Type B pancreatic cell (in vitro differentiated cells): ENCODE measurements at places on chromosomes 4 and X.

DNA sequence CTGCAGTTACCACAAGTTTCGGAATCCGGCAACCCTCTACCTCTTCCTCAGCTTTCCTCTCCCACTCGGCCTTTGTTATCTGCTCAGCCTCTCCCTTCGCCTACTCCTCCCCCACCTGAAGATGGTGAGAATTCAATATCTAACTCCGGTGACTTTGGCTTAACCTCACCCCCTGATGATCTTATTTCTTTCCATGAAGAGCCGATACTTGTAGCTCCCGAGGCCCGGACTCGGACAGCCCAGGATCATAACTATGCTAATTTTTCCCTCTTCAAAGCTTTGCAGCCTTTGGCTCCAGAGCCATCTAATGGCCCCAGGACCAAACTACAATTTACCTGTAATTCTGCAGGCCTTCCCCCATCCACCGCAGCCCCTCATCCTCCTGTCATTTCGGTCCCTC is 32.0 kb upstream of the MGST2 start:
- DNase-seq: no peak

GRCh38 chr4:109319684-109320083 is 17.2 kb upstream of the COL25A1 start:
- no peak for DNase-seq

DNA sequence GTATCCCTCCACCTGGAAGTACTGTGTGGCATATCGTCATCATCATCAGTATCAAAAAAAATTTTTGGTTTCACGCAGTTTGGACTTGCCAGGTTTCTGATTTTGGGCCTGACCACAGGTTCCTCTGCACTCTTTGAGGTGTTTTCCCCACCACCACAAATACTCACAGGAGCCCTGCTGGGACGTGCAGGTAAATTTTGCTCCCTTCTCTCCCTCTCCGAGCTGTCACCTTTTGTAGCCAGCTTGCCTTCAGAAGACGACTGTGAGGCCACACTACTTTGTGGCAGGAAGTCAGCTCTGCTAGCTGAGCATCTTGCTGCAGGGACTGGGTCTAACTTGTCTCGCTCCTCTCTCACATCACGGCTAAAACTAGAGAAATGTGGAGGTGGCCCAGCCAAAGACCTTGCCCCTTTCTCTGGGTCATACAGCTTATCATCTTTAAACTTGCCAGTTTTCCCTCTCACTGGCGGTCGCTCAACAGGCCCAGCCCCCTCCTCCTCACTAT is 2.8 kb downstream of the PJA1 start:
- DNase-seq: peak; percentile 25

- DNase-seq: no peak
Measured at GRCh38 chr4:18203966-18204365, 182.4 kb upstream of the LCORL start.

DNA sequence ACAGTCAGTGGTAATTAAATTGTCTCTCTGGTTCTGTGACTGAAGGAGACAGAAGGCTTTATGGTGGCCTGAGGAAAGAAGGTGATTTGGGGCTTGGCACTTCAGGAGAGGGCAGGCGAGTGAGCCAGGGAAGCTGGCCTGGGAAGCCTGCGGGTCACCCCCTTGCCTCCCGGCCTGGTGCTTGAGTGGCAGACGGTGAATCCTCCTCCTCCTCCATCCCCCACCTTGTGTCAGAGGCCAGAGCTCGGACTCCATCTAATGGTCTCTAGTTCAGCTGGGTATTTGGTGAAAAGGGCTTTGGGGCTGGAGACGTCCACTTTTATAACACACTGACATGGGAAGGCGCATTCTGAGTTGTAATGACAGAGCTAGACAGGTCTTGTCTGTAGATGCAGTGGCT is 8.7 kb downstream of the TMEM187 start:
- DNase-seq: no peak

DNA sequence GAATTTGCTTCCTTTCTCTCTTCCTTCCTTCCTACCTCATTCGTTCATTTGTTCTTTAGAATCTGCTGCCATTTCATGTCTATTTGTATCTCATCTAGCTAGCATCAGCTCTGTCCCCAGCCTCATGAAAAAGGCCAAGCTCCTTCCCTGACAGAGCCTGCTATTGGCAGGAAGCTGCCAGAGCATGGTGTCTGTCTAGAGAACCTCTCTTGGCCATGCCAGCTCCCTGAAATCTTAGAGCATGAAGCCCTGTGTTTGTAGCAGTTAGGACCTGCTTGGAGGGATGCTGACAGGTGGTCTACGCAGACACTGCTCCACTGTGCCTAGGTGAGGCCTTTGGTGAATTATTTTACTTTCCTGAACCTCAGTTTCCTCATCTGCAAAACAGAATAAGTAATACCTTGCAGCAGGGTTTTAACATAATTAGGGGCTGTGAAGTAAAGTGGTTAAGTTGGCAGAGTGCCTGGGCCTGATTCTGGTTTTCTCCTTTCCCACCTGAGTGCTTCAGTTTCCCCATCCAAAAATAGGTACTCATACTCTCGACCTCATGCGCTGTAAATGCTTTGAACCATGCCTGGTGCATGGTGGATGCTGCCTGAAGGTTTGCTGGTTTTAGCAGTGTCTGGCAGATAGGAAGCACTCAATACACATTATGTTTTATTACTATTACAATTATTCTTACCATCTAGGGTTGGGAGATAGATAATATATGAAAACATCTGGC is 4.7 kb downstream of the PTTG2 start:
- no peak for DNase-seq

- no peak for DNase-seq
Measured at GRCh38 chrX:68292471-68292870, 140.8 kb downstream of the OPHN1 start.

- DNase-seq: no peak
Measured at GRCh38 chr4:131459430-131460101, 1689.5 kb upstream of the PCDH10 start.

GRCh38 chr4:166846939-166847338 is 387.4 kb downstream of the SPOCK3 start:
- DNase-seq: no peak

- DNase-seq: no peak
Measured at GRCh38 chrX:65644621-65645289, 22.7 kb upstream of the MSN start.

DNA sequence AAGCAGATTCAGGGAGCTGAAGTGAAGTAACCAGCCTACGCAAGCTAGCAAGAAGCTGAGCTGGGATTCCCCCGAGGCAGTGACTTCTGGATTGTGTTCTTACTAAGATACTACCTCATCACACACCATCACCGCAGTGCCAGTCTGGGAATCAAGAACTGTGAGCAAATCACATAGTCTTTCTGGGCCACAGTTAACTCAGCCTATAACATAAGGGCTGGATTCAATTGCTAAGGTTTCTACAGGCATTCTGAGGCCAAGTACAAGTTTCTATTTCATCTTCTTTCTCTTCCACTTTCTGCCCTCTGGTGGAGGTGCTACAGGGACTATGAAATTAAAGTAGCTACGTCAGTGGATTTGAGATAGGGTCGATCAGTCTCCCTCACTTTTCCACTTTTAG is 1.4 kb upstream of the CORIN start:
- no peak for DNase-seq

DNA sequence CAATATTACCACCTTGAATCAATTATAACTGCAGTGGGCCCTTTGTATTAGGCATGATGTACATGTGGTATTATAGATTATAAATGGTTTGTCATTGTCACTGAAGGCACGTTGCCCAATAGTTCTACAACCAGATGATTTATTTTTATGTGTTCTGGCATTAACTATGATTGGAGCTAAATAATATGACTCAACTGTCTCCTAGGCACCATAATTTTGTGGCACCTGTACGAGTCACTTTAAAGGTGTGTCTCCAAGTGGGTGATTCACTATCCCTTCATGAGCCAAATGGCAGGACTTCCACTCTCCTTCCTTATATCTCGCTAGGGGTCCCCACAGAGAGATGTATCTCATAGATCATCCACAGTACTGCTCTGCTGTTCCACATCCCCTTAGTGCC is 6.1 kb upstream of the SMPX start:
- no peak for DNase-seq

DNA sequence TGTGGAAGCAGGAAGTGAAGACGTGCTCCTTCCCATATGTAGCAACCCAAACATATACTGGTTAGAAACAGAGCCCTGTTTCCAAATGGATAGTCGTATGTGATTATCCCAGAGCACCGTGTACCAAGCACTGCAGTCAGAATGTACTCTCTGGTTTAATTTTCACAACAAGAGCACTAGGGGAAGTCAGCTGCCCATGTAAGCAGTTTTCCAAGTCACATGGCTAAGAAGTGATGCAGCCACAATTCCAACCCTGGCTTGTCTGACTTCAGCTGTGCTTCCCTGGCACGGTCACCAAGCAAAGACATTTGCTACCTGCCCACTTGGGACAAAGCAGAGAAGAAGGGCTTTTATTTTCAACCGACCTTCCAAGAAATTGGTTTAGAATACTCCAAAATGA is 28.2 kb upstream of the CEP135 start:
- no peak for DNase-seq

- DNase-seq: no peak
Measured at GRCh38 chr4:119765469-119765868, 136.9 kb upstream of the PDE5A start.

DNA sequence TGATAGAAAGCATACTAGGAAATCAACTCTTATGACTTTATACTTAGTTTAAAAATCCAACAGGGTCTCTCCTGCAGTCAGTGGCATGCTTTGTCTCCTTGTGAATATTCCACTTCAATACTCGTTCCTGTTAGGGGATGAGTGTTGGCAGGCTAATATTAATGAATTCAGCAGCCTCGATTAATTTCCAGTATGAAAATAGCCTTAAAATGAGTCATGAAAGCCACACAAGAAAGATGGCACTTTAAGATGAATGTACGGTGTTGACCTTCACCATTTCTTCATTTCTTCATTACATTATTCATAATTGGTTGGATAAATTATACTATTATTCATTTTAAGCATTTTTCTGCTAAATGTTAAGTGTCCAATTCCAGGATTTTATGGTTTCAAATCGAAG is 29.2 kb downstream of the GABRB1 start:
- DNase-seq: no peak

DNA sequence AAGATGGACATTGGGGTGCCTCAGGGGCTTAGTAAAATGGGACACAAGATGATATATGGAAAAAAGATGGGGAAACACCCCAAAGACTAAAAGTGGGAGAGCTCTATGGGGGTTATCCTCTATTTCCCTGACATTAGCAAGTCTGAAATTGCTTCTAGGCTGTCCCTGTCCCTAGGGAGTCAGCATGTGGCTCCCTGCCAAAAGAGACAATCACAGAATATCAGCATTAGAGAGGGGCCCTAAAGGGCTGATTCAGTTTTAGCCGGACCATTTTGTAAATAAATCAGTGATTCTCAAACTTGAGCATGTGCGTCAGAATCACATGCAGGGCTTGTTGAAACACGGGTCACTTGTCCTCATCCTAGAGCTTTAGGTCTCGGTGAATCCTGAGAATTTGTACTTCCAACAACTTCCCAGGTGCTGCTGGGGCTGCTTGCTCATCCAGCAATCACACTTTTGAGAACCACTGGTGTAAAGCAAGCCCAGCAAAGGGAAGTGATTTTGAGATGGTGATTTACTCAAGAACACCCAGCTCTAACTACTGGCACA is 165.3 kb upstream of the DGKK start:
- DNase-seq: no peak

- no peak for DNase-seq
Measured at GRCh38 chr4:79764120-79764519, 308.9 kb downstream of the ANTXR2 start.

DNA sequence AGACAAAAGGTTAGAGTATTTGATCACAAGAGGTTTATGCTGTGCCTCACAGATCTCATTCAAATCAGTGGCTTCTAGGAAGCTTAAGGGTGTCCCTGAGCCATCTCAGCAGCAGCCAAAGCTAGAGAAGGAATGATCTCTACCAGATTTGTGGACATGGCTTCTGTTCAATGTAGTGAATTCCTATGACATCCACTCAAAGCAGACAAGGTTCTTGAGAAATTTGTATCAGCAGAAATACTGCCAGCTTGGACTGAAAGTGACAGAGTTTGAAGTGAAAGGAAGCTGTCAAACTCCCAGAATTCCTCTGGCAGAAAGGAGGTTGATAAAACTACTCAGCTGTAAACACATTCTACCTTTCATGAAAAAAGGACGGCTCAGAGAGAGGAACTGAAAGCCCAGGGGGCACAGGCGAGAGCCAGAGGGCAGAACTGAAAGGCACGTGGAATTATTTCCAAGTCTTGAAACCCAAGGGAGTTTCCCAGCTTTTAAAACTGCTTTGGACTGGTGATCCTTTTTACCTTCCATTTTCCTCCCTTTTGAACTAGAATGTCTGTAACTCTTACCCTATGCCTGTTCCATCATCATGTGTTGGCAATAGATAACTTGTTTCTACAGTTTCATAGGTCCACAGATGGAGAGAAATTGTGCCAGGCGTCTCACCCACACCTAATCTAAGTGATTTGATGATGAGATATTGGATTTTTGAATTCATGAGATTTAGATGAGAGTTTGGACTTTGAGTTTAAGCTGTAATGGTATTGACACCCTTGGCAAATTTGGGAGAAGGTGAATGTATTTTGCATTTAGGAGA is 14.5 kb upstream of the MED14 start:
- no peak for DNase-seq

GRCh38 chr4:26310264-26310663 is 10.6 kb upstream of the RBPJ start:
- no peak for DNase-seq

GRCh38 chr4:76197971-76198410 is 15.6 kb downstream of the SCARB2 start:
- no peak for DNase-seq

DNA sequence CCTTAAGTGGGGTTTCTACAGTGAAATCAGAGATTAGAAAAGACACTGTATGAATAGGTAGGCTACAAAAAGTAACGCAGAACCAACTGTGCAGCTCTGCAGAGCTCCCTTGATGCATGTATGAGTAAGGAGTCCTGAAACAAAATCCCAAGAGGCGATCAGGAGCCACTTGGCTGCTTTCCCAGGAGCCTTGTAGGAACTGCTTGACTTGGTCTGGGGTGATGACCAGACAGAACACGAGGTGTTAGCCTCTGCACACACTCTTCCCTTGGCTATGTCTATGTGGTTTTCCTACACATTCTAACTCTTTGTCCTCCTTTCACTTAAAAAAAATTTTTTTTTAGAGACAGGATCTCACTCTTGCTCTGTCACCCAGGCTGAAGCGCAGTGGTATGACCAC is 22.8 kb upstream of the AP1S2 start:
- no peak for DNase-seq

- no peak for DNase-seq
Measured at GRCh38 chr4:83195269-83195668, 80.7 kb upstream of the PLAC8 start.

GRCh38 chr4:27764526-27764837 is 903.8 kb downstream of the STIM2 start:
- no peak for DNase-seq

DNA sequence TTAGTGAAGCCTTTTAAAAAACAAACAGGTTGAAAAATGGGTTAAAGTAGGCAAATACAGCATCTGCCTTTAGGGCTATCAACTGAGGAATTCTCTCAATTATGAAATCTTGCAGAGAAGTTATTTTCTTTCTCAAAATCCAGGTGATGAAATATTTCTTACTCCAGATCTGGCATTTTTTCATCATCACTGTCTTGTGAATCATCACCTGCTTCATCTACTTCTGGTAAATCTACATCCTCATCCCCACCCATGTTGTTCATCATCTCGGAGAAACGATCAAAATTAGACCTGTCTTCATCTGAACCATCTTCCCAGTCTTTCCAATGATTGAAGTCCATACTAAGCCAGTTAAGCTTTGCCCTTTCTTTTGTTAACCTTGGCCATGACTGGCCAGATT is 33.3 kb upstream of the HPF1 start:
- no peak for DNase-seq

- no peak for DNase-seq
Measured at GRCh38 chrX:11446949-11447348, 153.7 kb downstream of the AMELX start.
